OCI-LY7 (cell line): ENCODE measurements at places on chromosomes 2 and 18. TPM values are rescaled to one million over a fixed set of nuclear protein-coding genes. Genes with fewer than 3 reads are reported as not detected.

Gene NMS
- not detected in 2 replicates for total RNA-seq

Gene PTGR3
- 14.9 and 16.6 TPM in 2 replicates for total RNA-seq

Gene CEBPZ
- total RNA-seq, result 55.1 and 57.2 TPM in 2 replicates

Gene ABCG5
- not detected in 2 replicates for total RNA-seq

Gene CDH19
- not detected in 2 replicates for total RNA-seq

Gene GRHL1
- total RNA-seq, result 1.2 and 2.5 TPM in 2 replicates

Gene KIF1A
- total RNA-seq, result not detected in 2 replicates

Gene WNT6
- 0.74 and 1.8 TPM in 2 replicates for total RNA-seq

Gene SERPINB13
- not detected in 2 replicates for total RNA-seq

Gene SNTG2
- total RNA-seq, result not detected in 2 replicates

Gene HDAC4
- total RNA-seq, result 16.3 and 20.6 TPM in 2 replicates

Gene CAPN13
- total RNA-seq, result not detected in 2 replicates

DNA sequence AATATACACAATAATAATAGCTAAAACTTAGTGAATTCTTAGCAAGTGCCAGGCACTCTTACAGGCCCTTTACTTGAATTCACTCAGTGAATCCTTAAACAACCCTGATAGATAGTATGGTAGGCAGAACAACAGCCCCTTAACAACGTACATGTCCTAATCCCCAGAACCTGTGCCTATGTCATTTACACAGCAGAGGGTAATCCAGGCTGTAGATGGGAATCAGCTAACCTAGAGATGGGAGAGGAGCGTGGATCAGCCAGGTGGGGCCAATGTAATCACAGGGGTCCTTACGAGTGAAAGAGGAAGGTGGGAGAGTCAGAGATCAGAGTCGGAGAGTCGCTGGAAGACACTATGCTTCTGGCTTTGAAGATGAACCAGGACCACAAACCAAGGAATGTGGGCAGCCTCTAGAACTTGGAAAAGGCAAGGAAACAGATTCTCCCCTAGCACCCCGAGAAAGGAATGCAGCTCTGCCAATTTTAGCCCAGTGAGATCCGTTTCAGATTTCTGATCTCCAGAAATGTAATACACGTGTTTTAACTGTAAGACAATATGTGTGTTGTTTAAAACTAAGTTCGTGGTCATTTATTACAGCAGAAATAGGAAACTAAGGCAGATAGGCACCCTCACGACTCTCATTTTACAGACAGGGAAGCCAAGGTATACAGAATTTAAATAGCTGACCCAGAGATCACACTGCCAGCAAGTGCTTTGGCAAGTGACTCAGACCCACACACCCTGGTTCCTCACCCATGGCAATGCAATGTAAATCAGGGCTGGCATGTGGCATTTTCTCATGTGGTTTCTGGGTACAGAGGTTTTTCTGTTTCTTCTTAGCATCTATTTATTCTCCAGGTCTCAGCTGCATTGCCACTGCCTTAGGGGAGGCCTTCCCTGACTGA lies 68.9 kb downstream of the DOCK10 start:
- DNase-seq, result no peak

DNA sequence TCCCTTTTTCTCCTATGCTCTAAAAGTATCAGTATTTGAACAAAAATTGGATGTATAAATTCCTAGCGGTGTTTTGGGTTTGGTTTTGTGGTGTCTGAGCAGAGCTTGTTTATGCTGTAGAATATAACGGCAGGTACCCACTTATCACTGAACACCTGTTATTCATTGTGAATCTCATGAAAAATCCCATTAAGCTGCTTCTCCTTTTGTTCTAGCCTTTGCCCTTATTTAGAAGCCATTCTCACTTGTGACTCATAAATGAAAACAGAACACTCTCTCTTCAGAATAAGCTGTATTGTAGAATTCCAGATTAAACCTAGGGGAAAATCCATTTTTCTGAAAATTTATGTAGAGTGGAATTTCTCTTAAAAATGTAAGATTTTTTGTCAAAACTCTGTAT lies 104.0 kb downstream of the PRPF40A start:
- DNase-seq, result no peak

- DNase-seq, result no peak
These were observed 12.3 kb downstream of the PSME4 start for GRCh38 chr2:53958443-53958842.

DNA sequence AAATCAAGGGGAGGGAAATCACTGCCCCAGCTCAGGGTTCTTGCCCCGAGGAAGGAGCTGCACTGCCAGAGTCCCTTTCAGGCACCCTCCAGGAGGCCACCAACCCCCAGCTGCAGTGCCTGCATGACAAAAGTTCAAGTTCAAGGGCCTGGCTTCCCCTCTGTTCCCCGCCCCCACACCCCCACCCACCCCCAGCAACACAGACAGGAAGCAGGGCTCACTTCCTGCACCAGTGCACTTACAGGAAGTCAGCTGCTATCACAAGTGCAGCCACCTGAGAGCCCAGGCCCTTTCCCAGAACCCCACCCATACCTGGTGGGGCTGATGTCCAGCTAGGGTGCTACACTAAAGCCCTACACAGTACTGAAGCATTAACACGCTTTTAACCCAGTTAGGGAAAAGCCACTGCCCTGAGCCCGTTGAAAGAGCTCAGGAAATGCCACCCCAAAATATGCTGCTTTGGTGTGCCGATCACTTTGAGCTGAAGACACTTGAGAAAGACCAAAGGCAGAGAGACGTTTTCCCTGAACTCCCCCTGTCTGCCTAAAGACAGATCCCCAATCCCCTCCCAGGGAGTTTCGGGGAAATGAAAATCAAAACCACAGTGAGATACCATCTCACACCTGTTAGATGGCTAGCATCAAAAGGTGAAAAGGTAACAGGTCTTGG lies 109.9 kb upstream of the CAB39 start:
- peak; percentile 94 for DNase-seq

DNA sequence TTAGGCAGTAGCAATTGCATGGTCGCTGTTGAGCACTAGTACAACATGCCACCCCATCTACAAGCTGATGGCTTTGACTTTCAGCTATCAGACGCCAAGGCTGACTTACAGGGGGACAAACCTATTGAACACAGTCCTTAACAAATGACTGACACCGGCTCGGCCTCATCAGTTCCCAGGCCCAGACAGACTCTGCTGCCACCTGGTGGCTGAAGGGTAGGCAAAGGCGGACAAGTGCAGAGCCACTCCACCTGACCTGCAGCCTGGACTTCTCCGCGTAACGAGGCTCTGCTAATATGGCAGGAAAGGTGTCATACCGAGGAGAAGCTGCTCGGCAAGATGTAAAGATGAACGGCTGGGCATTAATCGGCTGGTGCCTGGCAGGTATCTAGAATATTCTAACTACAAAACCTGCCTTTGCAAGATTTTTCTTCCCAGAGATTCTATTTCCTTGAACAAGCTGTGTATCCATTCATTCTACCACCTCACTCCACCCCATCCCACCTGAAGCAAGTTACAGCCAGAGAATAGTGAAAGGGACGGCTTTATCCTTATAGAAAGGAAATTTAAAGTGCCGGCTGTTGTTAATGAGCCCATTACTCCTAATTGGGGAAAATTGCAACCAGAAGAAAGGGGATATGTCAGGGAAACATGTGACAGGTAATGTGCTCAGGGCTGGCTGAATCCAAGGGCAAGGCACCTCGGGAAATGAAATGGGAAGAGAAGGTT lies 67.4 kb downstream of the STEAP3 start:
- DNase-seq, result peak; percentile 70

- no peak for DNase-seq
These were observed 122.0 kb upstream of the SLC35G4 start for GRCh38 chr18:11487390-11487789.

DNA sequence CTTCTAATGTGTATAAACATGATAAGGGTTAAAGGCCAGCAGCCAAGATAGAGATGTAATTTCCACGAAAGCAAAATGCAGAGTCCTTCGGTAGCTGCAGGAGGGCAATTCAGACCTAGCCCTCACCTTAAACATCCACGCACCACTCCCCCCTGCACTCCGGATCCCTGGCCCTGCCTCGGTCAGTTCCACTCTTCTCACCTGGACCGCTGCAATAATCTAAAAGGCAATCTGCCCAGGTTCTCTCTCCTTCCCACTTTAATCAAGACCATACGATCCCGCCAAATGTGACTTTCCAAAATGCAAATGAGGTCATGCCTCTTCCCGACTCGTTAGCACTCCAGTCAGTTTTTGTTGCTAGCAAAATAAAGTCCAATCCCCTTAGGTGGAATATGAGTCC lies 485.2 kb downstream of the EIPR1 start:
- no peak for DNase-seq

GRCh38 chr18:39951142-39951720 lies 2003.8 kb upstream of the PIK3C3 start:
- no peak for DNase-seq

- no peak for DNase-seq
These were observed 52.5 kb upstream of the CAVIN2 start for GRCh38 chr2:191899410-191899809.

GRCh38 chr2:199115169-199115568 lies 342.6 kb downstream of the SATB2 start:
- DNase-seq, result no peak

DNA sequence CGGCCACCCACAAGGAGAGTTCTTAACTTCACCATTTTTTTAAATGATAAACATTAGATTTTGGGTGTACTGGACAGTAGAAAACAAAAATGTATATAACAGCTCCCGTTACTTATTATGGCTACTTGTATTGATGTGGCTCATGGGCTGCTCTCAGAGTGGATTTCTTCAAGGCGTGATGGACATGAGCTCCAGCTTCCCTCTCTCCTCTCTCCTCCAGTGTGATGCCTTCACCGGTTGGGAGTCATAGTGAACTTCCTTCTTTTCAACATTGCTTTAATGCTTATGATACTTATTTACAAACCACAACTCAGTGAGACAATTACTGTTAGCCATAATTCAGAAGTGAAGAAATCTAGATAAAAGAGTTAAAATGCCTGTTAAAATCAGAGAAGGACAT lies 515.2 kb downstream of the RNF144A start:
- DNase-seq, result no peak

DNA sequence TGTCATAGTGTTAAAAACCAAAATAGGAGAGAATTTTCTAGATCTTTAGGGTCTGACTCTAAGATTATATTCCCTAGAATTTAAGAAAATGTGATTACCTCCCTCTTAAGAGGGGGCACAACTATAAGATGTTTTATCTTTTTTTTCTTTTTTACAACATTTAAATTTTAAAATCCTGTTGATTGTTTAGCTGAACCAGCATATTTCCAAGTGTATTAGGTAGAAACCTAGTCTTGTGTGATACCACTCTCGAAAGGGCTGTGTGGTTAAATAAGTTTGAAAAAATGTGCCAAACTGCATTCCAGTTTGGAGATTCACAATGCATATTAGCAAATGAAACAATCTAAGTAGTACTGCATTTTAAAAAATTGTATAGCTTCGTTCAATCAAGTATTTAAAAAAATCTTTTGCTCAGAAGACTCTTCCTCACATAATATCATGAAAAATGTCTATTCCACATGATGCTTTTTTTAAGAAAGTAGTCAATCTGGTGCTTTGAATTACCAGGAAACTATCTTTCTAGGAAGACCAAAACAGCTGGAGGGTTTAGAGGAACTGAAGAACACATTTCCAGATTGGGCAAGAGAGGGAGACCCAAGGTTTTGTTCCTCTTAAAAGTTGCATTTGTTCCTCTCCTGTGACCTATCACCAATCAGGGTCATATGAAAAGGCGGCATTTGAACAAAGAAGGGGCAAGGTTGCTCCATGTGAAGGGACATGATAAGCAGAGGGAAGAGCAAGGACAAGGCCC lies 98.8 kb downstream of the DPP4 start:
- DNase-seq, result no peak

DNA sequence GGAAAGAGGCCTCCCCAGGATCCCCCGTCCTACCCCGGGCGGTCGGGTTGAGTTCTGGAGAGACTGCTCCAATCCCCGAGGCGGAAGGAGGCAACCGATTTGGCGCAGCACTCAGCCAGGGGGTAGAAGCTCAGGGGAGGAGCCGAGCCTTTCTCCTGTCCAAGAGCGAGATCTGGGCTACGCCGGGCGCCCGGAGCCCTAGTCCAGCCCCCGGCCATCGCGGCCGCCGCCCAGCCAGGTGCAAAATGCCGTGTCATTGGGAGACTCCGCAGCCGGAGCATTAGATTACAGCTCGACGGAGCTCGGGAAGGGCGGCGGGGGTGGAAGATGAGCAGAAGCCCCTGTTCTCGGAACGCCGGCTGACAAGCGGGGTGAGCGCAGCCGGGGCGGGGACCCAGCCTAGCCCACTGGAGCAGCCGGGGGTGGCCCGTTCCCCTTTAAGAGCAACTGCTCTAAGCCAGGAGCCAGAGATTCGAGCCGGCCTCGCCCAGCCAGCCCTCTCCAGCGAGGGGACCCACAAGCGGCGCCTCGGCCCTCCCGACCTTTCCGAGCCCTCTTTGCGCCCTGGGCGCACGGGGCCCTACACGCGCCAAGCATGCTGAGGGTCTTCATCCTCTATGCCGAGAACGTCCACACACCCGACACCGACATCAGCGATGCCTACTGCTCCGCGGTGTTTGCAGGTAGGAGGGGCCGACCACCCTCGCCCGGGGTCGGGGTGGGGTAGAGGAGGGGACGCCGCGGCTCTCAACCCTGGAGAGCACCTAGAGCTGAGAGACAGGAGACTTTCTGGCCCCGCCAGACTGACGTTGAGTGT lies at the start of gene DYSF:
DYSF (plus strand) TSS at position 158 of the 817 bp plus-strand sequence.
- DNase-seq, result no peak

DNA sequence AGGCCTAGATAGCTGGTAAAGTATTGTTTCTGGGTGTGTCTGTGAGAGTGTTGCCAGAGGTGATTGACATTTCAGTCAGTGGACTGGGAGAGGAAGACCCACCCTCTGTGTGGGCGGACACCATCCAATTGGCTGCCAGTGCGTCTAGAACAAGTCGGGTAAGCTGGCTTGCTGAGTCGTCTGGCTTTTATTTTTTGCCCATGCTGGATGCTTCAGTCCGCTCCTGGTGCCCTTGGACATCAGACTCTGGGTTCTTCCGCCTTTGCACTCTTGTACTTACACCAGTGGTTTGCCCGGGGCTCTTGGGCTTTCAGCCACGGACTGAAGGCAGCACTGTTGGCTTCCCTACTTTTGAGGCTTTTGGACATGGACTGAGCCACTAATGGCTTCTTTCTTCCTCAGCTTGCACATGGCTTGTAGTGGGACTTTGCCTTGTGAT lies 24.3 kb downstream of the DIS3L2 start:
- DNase-seq, result no peak

GRCh38 chr2:3312576-3313345 lies 64.9 kb downstream of the EIPR1 start:
- no peak for DNase-seq

- no peak for DNase-seq
These were observed 260.3 kb downstream of the MYCN start for GRCh38 chr2:16200554-16201193.

- no peak for DNase-seq
These were observed 21.5 kb downstream of the NAB1 start for GRCh38 chr2:190670182-190670946.

- DNase-seq, result no peak
These were observed 56.9 kb downstream of the E2F6 start for GRCh38 chr2:11408959-11409571.

- no peak for DNase-seq
These were observed 246 bp upstream of the KLF7 start for GRCh38 chr2:207166039-207166348.

GRCh38 chr18:36658611-36659010 lies 170.2 kb downstream of the TPGS2 start:
- DNase-seq, result no peak
